Central memory CD8-positive, alpha-beta T cell (primary cell): ENCODE measurements at places on chromosomes 5 and 9.

GRCh38 chr5:25764733-25765132 lies 1120.0 kb upstream of the CDH10 start:
- no peak for DNase-seq
- no peaks in the 10 kb centered on the region for H3K36me3 ChIP-seq
- H3K4me1 ChIP-seq, result no peaks in the 10 kb centered on the region
- H3K27me3 ChIP-seq, result no peaks in the 10 kb centered on the region
- H3K4me3 ChIP-seq, result no peak overlapping the region

DNA sequence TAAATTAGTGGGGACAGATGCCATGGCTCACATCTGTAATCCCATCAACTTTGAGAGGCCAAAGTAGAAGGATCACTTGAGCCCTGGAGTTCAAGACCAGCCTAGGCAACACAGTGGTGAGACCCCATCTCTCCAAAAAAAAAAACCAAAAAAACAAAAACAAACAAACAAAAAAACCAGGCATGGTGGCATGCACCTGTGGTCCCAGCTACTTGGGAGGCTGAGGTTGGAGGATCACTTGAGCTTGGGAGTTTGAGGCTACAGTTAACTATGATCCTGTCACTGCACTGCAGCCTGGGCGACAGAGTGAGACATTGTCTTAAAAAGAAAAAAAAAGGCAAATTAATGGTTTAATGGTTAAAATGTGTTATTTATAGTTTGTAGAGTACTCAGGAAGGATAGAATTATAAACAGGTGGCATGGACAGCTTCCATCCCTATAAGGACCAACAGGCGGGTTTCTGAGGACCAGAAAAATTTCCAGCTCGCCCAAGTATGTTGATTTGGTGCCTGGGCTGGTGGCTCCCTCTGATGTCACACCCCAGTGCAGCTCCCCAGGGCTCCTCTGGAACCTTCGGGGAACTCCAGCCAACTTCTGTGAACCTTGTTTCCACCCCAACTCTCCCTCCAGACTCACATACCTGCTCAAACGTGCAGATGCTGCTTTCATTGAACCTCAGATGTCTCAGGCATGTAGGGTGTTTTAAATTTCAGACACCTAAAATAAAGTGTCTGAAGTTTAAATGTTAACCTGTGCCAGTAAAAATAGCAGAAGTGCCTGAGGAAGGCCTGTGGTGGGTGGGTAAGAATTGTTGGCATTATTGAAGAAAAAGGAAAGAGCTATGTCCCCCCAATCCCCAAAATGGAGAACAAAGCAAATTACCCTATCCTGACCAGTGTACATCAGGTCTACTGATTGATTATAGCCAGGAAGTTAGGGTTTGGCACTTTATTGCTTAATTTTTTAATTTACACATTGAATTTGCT lies 69.0 kb downstream of the TRIO start:
- H3K4me1 ChIP-seq, result peaks cover 15% of the 10 kb centered on the region
- no peaks in the 10 kb centered on the region for H3K36me3 ChIP-seq
- no peak overlapping the region for H3K4me3 ChIP-seq
- H3K27ac ChIP-seq, result no peak overlapping the region

- no peak for DNase-seq
- peaks cover 32% of the 10 kb centered on the region for H3K27me3 ChIP-seq
- H3K36me3 ChIP-seq, result no peaks in the 10 kb centered on the region
- H3K4me3 ChIP-seq, result no peak overlapping the region
- no peaks in the 10 kb centered on the region for H3K4me1 ChIP-seq
These were observed 67.1 kb upstream of the CDK20 start for GRCh38 chr9:88041447-88041846.

GRCh38 chr5:162107591-162107990 lies 40.0 kb downstream of the GABRG2 start:
- H3K4me1 ChIP-seq, result no peaks in the 10 kb centered on the region
- no peaks in the 10 kb centered on the region for H3K27me3 ChIP-seq
- no peak overlapping the region for H3K4me3 ChIP-seq
- peaks cover 2% of the 10 kb centered on the region for H3K36me3 ChIP-seq
- no peak for DNase-seq

DNA sequence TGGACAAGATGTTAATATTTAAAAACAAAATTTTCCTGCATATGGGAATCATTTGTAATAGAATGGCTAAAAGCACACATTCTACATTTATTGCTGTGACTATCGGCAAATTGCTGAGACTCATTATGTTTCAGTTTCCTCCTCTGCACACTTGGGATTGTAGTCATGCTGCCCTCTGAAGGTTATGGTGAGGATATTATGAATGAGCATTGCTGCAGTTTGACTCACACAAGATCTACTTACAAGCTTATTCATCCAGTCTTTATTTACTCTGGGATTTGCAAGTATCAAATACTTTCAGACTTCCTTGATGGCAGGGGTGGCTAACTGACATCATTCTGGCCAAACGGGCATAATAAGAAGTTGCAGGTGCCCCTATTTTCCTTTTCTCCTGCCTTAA lies 9.5 kb upstream of the NFIL3 start:
- H3K27me3 ChIP-seq, result peaks cover 18% of the 10 kb centered on the region
- H3K4me1 ChIP-seq, result no peaks in the 10 kb centered on the region
- DNase-seq, result no peak
- H3K36me3 ChIP-seq, result no peaks in the 10 kb centered on the region
- no peak overlapping the region for H3K27ac ChIP-seq
- no peak overlapping the region for H3K4me3 ChIP-seq

GRCh38 chr5:111961862-111962261 lies 204.9 kb upstream of the NREP start:
- no peak for DNase-seq
- H3K36me3 ChIP-seq, result peaks cover 2% of the 10 kb centered on the region
- no peak overlapping the region for H3K27ac ChIP-seq
- H3K27me3 ChIP-seq, result no peaks in the 10 kb centered on the region

GRCh38 chr9:31445357-31445756 lies 939.1 kb upstream of the ACO1 start:
- DNase-seq, result no peak
- H3K27me3 ChIP-seq, result no peaks in the 10 kb centered on the region

DNA sequence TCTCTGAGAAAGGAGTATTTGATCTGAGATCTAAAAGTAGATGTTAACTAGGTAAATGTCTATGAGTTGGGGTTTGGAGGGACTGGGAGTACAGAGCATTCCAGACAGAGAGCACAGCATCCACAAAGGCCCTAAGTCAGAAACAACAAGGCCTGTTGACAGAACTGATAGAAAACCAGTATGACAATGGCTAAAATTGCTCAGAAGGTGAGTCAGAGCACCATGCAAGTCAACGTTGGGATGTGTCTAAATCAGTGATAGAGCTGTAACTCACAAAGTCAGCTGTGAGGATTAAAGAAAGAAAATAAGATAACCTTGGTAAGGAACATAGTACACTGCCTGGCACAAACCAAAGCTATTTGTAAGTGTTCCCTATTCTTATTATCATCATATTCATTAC lies 124.0 kb downstream of the CETN3 start:
- H3K27me3 ChIP-seq, result peaks cover 17% of the 10 kb centered on the region
- no peaks in the 10 kb centered on the region for H3K36me3 ChIP-seq
- no peaks in the 10 kb centered on the region for H3K4me1 ChIP-seq
- no peak for DNase-seq
- no peak overlapping the region for H3K27ac ChIP-seq

DNA sequence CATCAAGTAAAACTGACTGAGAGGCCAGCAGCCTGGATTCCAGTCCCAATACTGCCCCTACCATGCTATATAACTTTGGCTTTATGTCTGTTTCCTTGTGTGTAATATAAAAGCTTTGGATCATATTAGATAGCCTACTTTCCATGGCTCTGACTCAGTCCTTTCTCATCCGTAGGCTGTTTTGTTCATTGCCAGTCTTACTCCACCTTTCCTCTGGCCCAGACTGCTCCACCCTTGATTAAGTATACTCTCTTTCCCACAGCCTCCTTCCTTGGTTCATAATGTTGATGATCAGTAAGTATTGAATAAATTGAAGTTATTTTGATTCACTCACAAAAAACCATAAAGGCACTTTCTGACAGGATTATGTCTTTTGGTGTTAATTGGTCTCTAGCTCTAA lies 1.5 kb upstream of the MRPS30 start:
- DNase-seq, result no peak
- H3K4me3 ChIP-seq, result no peak overlapping the region
- H3K27ac ChIP-seq, result no peak overlapping the region
- no peaks in the 10 kb centered on the region for H3K27me3 ChIP-seq

DNA sequence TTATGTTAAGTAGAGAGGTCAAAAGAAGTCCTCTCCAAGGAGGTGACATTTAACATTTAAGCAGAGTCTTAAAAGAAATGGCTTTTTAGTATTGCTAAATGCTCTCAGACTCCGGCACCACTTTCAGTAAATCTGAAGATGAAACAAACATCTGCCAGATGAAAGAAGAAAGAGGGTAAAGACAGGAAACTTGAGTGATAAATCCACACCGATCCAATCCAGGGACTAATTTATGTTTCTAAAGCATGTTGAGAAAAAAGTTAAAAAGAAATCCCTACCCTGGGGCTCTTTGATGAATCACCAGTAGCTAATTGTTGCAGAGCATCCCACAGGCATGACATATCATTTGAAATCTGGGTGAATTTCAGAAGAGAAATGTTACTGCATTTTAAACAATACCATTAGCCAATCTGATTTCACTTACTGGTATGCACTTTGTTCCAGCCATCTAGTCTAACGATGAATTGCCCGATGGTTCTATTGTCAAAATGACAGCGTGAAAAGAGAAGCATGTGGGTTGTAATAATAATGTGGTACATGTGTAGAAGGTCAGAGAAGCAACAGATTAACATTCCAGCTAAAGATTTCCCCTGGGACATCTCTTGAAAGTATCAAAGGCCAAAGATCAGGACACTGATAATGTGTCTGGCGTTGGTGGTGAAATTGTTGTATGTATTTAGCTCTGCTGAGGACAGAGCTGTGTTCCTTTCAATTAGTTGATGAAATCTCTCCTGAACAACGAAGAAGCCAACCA lies 485.7 kb downstream of the CSNK1G3 start:
- no peak overlapping the region for H3K27ac ChIP-seq
- no peak overlapping the region for H3K4me3 ChIP-seq
- H3K27me3 ChIP-seq, result no peaks in the 10 kb centered on the region
- no peaks in the 10 kb centered on the region for H3K4me1 ChIP-seq
- peaks cover 1% of the 10 kb centered on the region for H3K36me3 ChIP-seq

GRCh38 chr9:69811351-69811868 lies 9.2 kb upstream of the CFAP95 start:
- peaks cover 49% of the 10 kb centered on the region for H3K27me3 ChIP-seq
- no peaks in the 10 kb centered on the region for H3K36me3 ChIP-seq
- no peak overlapping the region for H3K27ac ChIP-seq
- no peak for DNase-seq
- no peaks in the 10 kb centered on the region for H3K4me1 ChIP-seq

DNA sequence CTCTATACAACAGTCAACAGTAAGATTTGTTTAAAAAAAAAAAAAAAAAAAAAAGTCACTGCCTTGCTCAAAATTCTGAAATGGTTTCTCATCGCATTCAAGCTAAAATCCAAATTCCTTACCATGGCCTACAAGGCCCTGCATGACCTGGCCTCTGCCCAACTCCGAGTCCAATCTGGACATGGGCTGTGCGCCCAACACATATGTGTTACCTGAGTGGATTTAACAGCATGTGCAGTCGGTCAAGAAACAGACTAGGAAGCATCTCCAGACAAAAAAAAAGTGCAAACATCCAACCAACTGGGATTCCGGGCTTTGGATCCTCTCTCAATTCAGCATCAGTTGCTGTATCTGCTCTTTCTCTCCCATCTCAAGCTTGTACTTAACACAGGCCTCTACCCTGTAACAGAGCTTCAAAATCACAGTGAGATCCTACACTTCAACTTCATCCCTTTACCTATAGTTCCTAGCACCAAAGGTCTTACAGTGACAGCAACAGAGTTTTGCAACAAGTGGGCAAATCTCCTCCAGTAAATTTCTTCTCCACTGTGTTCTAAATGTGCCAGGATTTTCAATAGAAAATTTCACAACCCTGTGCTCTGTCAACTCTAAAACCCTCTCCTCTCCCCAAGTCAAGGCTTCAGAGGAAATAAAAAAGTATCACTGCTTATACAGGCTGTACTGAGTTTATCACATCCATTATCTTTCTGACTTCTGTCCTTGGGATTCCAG lies 19.6 kb downstream of the ZNF608 start:
- no peak overlapping the region for H3K4me3 ChIP-seq
- no peak for DNase-seq
- no peaks in the 10 kb centered on the region for H3K27me3 ChIP-seq
- no peaks in the 10 kb centered on the region for H3K4me1 ChIP-seq
- no peak overlapping the region for H3K27ac ChIP-seq

- H3K36me3 ChIP-seq, result peaks cover 11% of the 10 kb centered on the region
- H3K4me3 ChIP-seq, result peak overlapping the region; percentile 99
- H3K27me3 ChIP-seq, result no peaks in the 10 kb centered on the region
- peak overlapping the region; percentile 96 for H3K27ac ChIP-seq
- peaks cover 11% of the 10 kb centered on the region for H3K4me1 ChIP-seq
These were observed 24.0 kb downstream of the HNRNPK start for GRCh38 chr9:83956086-83956435.

- no peaks in the 10 kb centered on the region for H3K27me3 ChIP-seq
- no peaks in the 10 kb centered on the region for H3K4me1 ChIP-seq
- no peaks in the 10 kb centered on the region for H3K36me3 ChIP-seq
- H3K27ac ChIP-seq, result no peak overlapping the region
- DNase-seq, result no peak
These were observed 475.9 kb downstream of the GABRG2 start for GRCh38 chr5:162543437-162543836.

GRCh38 chr5:83313436-83313835 lies 158.1 kb upstream of the VCAN start:
- H3K27me3 ChIP-seq, result no peaks in the 10 kb centered on the region
- H3K36me3 ChIP-seq, result no peaks in the 10 kb centered on the region
- DNase-seq, result no peak
- no peaks in the 10 kb centered on the region for H3K4me1 ChIP-seq
- H3K4me3 ChIP-seq, result no peak overlapping the region

DNA sequence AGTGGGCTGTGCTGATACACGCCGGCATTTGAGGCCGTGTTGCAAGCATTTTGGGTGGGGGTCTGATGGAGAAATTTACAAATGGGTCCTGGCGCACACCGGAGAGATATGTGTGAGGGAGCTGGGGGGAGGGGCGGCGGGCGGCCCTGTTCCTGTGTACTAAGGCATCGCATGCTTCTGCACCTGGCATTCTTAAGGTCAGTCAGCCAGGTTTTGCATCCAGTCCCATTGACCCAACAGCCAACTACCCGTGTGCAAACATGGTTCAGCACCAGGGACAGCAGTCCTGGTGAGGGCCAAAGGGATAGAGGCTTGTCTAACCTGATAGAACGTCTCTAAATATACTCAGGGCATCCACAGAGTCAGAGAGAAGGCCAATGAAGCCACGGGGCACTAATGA lies 839 bp downstream of the GABRG2 start:
- no peaks in the 10 kb centered on the region for H3K27me3 ChIP-seq
- no peaks in the 10 kb centered on the region for H3K4me1 ChIP-seq
- no peak overlapping the region for H3K4me3 ChIP-seq
